ENCODE measurements at places on chromosomes 13 and 19.

GRCh38 chr19:8655340-8655709 is 24.9 kb downstream of the NFILZ start:
- DNase-seq, result peak; percentile 12

- DNase-seq, result no peak
Observed at GRCh38 chr19:51410950-51411748, 6.3 kb downstream of the SIGLEC10 start.

GRCh38 chr19:1266916-1267476 is 2.1 kb upstream of the CIRBP start:
- DNase-seq, result peak; percentile 71

GRCh38 chr13:20610006-20610405 is 43.0 kb downstream of the IFT88 start:
- DNase-seq, result no peak

GRCh38 chr19:5559804-5560133 is 8.0 kb downstream of the TINCR start:
- DNase-seq, result no peak

DNA sequence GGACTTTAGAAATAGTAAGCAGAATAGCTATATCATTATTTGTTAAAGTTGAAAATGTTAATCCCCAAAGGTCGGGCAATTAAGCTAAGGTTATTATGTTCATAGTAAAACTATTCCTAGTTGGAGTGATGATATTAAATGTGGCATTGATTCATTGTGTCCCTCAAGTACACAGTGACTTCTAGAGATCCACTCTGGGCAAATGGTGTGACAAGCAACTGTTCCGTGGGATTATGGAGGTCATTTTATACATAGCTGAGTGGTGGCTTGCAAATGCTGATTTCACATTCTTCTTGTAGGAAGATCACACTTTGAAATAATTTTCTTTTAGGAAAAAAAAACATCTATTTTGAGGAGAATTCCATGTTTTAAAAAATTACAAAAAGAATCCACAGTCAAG is 317.8 kb downstream of the ATP8A2 start:
- no peak for DNase-seq

Measured in CD8-positive, alpha-beta memory T cell (primary cell).